ENCODE measurements at places on chromosomes 11 and 22.

DNA sequence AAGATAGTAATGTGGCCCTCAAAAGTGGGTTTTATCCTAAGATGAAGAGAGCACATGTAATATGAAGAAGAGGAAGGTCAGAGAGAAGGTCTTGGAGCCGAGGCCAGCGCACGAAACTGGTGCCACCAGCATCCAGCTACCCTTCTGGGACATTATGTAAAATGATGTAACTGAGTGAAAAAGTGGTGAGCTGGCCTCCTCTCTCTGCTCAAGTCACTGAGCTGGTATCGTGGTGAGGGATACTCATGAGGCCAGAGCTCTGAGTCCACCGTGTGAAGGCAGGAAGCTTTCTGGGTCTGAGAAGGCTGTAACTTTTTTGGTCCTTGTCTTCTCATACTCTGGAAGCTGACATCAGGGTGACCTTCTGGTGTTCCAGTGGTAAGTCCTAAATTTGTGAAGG, 25.1 kb downstream of the RNF185 start:
- DNase-seq: no peak

DNA sequence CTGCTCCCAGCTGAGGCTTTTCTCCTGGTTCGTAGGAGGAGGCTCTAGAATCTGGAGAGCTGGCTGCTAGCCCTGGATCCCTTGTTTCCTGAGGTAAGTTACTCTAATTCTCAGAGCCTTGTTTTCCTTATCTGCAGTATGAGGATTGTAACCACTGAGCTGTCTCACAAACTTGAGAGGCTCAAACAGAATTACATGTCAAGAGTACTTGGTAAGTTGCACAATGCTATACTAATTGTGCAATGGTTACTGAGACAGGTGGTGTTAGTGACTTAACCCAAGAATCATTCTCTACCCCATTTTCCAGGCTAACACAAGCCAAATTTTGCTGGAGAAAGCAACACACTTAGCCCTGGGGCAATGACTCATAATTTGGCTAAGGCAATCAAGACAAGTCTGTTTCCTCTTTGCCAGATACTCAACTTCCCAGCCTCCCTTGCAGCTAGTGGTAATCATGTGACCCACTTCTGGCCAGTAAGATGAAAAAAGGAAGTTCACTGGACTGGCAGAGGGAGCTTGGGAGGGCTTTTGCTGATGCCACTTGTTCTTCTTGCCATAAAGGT, 348.0 kb downstream of the TENM4 start:
- DNase-seq: no peak

DNA sequence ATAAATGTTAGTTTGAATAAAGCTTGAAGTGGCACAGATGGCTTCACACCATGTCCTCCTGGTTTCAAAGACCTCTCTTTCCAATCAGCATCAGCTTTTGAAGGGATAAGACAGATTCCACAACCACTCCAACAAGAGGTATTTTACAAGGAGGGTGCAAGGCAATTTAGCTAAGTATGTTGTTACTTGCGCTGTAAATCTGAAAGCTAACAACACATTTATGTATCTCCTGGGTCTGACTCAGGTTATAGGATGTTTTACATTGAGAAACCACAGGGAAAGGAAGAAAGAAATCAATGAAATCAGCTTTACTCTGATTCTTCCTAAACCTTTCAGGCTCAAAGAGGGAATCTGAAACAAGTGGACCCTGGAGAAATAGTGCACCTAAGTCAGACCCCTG, 12.1 kb downstream of the CWC15 start:
- no peak for DNase-seq

GRCh38 chr11:26620282-26621045, 48.4 kb upstream of the MUC15 start:
- no peak for DNase-seq

GRCh38 chr11:2462986-2463765, 18.4 kb downstream of the KCNQ1 start:
- DNase-seq: no peak

DNA sequence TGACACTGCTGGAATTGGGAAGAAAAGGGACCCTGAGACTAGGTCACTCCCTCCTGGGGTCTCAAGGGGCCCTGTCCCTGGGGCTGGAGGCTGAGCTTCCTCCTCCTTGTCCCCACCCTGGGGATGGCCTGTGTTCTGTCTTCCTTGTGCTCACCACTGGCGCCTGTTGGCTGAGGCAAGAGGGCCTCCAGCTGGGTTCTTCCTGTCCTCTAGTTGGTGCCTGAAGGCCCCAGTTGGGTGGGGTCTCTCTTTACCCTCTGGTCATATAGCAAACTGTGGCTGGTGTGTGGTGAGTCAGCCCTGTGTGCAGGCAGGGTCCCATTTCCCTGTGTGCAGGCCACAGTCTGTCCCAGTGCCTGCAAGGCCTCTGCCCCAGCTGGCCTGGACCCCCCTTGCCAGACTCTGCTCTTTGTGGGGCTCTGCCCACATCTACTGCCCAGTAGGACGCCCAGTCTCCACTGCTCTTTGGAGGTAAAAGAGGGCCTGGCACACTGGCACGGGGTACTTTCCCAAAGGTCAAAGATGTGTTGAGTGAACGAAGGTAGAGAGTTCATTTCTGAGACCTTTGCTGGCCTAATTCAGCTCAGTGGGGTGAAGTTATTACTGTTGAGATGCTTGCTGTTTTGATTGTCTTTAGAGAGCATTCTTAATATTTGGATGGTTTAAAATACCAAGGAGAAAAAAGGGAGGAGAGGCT, 55.1 kb upstream of the CLDN5 start:
- no peak for DNase-seq

- no peak for DNase-seq
Measured at GRCh38 chr22:28711341-28711740, 30.3 kb downstream of the CHEK2 start.

DNA sequence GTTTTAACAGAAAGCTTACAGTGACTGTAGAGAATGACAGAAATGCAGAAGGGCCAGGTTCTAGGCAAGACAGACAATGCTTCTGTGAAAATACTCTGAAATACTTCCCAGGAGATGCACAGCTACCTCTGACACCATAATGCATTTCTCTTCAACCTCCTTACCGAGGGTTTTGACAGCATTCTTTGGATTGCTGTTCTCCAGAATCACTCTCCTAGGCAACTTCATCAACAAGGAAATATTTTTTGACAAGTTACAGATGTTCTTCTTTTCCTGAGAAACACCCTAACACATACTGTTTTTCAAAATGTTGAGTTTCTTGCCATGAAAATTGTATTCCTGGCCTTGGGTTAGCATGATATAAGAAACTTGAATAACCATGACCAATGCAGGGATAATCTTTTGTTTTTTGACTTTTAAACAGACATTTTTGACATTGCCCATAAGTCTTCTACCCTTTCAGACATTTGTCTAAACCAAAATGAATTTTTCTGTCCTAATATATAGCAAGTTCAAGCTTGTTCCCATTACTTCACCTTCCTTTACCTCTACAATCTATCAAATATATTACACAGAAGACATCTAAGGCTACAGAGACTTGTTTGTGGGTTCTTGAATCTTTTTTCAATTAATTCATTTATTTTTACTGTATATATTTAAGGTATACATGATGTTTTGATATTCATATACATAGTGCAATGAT, 108.1 kb downstream of the CCDC34 start:
- DNase-seq: no peak

DNA sequence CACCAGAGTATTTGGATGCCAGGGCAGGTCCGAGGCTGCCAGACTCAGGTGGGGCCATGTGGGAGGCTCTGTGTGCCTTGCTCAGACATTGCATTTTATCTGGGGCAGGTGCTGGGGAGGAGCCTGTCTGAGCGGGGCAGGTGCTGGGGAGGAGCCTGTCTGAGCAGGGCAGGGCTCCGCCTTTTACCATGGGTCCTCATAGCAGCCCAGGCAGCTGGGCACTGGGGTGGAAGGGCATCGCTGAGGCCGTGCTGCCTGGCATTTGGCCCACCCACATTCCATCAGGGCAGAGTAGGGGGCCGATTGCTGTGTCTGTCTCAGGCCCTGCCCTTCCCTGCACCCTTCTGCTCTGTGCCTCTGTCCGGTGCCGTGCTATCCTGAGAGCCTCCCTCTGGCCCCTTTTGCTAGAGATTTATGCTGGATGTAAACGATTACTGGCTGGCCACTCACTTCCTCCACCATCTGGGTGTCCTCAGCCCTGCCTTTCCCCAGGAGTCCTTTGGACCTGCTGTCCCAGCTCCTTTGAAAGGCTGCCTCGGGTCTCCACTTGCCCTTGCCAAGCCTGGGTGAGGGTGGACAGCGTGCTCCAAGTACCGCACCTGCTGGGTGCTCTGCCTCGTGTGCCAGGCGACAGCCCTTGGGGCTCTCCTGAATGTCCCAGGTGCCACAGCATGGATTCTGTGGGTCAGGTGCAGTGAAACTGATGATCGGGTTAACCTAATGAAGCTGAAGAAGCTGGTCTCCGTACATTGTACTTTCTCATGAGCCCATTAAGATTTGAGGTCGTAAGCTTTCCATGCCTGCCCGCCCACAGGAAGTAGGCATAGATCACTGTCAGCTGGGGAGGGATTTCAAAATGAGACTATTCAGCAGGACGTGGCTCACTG, 281.6 kb downstream of the TBC1D22A start:
- DNase-seq: peak; percentile 34

- peak; percentile 54 for DNase-seq
Measured at GRCh38 chr11:118608360-118609227, 1.2 kb downstream of the PHLDB1 start.

- no peak for DNase-seq
Measured at GRCh38 chr11:76808171-76808570, 25.0 kb downstream of the TSKU start.

DNA sequence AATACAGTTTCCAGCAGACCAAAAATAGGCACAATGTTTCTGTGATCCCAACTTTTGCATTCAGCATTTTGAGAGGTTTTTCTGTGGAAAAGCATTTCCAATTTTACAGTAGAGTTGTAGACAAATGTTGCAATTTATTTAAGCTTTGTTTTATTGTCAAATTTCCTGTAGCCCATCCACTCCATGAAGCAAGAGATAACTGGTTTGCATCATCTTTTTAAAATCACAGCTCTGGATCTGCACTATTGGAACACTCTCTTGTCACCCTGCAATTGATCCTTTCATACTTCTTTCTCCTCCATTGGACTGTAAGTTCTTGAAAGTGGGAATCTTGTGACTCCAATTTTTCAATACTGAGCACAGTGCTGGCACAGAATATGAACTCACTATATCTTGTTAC, 86.0 kb downstream of the MAML2 start:
- DNase-seq: no peak

- DNase-seq: no peak
Measured at GRCh38 chr11:33005175-33005574, 10.5 kb upstream of the DEPDC7 start.

DNA sequence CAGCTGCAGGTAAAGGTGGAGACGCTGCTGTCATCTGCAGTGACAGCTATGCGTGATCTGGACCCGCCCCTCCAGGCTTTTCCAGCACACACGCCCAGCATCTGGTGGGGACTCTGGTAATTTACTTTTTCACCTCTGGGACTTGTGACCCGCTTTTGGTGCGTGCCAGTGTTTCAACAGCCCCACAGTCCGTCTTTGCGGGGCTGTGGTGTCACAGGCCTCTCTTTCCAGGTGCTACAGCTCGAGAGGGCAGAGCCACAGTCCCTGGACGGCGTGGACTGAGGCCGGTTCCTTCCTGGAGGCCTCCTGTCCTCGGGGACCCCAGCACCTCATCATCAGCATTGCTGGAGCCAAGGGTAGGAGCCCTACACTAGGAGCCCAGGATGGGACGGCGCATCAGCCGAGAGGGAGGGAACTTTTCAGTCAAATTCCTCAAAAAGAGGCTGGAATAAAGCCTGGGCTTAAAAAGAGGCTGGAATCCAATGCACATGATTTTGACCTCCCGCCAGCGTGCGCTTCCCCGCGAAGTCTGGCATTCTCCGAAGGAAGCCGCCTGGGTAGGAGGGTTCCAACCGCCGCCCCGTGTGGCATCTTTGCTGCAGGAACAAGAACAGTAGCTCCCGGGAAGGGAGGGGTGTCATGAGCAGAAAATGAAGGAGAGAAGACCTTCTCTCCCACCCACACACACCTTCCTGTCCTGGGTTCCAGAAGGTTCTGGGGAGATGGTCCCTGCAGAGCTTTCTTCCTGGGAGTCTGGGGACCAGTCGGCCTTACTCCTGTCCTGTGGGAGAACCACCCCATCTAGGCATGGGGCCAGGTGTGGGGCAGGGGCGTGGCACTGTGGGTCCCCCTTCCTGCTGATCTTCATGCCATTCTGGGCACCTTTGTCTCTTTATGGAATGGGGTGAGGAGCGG, 25.7 kb upstream of the KRTAP5-7 start:
- no peak for DNase-seq

- DNase-seq: no peak
Measured at GRCh38 chr11:35424157-35424940, 5.0 kb upstream of the SLC1A2 start.

- DNase-seq: no peak
Measured at GRCh38 chr11:33620423-33621171, 80.0 kb downstream of the C11orf91 start.

DNA sequence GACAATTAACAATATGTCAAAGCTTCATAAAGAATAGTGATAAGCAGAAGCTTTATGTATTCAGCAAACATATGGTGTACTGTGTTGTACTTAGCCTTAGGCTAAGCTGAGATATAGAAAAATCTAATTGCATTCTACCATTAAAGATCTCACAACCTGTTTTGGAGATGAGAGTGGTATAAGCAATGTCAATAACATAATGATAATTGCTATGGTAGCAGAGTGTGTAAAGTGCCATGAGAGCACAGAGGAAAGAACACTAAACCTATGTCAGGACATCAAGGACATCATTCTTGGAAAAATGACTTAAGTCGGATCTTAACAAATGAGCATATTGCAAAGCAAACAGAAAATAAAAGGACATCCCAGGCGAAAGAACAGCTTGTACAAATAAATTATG, 28.6 kb upstream of the ANGPTL5 start:
- DNase-seq: no peak

DNA sequence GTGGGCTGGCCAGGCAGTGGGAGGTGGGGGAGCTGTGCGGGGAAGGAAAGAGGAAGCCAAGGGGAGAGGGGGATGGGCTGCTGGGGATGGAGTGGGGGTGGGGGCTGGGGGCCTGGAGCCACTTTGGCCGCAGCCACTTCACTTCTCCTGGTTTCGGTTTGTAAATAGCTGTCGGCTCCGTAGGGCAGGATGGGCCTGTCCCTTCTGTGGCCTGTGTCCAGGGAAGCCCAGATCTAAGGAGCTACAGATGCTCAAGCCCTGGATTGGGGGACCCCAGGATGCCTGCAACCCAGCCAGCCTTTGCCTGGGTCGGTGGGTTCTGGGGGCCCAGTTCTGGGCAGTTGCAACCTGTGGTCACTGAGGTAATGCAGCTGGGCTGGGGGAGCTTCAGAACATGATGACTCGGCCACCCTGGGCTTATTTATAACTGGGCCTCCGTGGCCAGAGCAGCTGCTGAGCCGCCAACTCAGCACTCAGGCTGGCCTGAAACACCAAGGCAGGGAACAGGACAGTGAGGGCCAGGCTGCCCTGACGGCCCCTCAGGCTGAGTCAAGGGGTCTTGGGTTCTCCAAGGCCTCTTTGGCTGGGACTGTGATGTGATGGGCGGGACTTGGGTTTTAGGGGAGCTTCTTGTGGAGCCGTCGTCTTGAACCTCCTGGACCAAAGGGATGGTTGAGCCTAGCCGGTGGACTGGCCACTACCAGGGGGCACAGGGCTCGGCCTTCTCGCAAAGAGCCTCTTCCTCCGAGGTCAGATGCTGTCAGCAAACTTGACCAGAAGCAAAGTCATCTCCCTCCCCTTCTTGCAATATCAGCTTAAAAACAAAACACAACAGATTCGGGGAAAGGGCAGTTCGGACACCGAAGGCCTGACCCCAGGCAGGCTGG, 15.0 kb upstream of the SLC39A13 start:
- DNase-seq: no peak
